Eye (tissue), 1 donor: ENCODE measurements at places on chromosomes 5 and 9.

GRCh38 chr5:173237875-173238220, 2.8 kb upstream of the NKX2-5 start:
- no peak for DNase-seq

- DNase-seq = no peak
Observed at GRCh38 chr9:35960039-35960655, 2.2 kb upstream of the OR2S2 start.

DNA sequence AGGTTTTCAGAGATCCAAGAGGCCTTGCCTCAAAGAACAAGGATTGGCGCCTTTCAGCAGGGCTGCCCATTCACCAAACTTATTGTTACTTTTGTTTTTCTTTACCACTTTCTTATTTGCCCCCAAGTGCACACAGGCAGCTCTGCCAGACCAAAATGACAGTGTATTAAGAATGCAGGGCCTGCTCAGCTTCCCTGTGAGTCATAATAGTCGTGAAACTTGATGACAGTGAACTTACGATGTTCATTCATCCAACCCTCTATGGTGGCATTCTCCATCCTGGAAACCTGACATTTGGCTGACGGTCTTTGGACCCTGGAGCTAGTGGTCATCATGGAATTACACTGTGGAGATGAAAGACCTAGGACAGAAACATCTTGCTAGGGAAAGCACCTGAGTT, 44.3 kb downstream of the UBE2QL1 start:
- DNase-seq = no peak

GRCh38 chr9:85729882-85730281, 11.9 kb downstream of the AGTPBP1 start:
- no peak for DNase-seq

DNA sequence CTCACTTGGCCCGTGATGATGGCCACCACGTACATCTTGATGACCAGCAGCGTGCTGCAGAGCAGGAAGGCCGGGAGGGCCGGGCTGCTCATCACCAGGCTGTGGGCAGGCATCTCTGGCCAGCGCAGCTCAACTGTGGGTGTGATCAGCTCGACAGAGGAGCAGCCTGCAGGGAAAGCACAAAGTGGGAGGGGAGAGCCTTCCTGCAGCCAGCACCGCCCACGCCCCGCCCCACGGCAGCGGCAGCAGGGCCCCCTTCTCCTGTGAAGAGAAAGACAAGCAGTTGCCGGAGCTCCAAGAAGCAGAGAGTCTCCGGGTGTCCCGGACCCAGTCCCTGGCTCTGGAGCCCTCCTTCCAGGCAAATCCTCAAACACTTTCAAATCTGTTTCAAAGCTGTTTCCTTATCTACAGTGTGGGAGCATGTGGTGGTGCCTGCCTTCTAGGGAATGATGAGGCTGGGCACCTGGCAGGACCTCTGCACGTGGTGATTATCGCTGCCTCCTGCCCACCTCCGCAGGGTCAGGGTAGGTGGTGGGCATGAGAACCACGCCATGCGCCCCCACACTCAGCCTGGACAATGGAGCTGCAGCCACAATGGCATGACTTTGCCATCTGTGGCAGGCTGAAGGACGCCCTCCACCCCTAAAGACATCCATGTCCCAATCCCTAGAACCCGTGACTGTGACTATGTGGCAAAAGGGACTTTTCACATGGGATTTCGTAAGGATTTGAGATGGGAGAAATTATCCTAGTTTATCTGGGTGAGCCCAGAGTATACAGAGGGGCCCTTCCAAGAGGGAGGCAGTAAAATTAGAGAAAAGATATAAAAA, at the start of gene PTGES:
Gene PTGES (minus strand): TSS at position 143 of the 830 bp plus-strand sequence. CDS start 30 bp downstream, at position 113.
- DNase-seq = peak; percentile 86

DNA sequence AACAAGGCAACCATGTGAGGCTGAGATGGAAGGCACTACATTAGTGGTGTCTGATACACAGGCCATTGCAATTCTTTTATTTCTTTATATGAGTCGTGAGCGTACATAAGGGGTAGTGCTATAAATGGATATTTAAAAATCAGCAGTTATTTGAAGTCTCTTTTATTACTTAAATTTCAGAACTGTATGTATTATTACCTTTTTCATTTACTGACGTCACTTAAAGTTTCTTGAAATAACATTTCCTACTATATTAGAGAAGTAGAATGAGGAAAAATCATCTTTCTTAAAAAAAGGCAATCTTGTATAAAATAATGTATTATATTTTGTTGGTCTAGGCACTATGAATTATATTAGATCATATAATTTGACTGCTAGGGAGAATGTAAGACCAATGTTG, 280.9 kb upstream of the CYLC2 start:
- no peak for DNase-seq

DNA sequence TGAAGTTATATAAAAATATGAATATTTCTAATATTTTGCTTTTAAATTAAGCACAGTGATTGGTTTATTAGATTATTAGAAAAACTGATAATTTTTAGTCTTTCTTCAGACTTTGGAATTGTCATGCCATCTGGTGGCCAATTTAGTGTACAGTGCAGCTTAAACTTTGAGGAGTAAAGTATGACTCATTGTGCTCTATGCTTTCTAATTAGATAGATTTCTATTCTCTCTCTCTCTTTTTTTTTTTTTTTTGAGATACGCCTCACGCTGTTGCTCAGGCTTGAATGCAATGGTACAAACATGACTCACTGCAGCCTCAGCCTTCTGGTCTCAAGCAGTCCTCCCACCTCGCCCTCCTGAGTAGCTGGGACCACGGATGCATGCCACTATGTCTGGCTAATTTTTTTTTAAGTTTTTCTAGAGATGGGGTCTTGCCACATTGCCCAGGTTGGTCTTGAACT, 42.1 kb upstream of the GPR21 start:
- peak; percentile 59 for DNase-seq

DNA sequence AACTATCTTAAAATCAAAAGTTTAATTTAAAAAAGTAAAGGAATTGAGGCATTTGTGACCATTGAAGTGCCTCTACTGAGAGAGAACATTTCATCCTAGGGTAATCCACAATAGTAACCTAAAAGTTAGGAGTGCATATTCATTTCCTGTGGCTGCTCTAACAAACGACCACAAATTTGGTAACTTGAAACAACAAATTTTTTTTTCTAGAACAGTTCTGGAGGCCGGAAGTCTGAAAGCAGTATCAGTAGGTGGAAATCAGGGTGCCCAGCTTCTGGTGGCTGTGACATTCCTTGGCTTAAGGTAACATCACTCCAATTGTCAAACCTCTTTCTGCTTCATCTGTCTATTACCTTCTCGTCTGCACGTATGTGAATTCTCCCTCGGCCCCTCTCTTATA, 67.1 kb upstream of the SSBP2 start:
- no peak for DNase-seq

- no peak for DNase-seq
Observed at GRCh38 chr5:135851186-135851914, 16.9 kb downstream of the SLC25A48 start.

- peak; percentile 71 for DNase-seq
Observed at GRCh38 chr5:2752059-2752820, 763 bp upstream of the IRX2 start.

DNA sequence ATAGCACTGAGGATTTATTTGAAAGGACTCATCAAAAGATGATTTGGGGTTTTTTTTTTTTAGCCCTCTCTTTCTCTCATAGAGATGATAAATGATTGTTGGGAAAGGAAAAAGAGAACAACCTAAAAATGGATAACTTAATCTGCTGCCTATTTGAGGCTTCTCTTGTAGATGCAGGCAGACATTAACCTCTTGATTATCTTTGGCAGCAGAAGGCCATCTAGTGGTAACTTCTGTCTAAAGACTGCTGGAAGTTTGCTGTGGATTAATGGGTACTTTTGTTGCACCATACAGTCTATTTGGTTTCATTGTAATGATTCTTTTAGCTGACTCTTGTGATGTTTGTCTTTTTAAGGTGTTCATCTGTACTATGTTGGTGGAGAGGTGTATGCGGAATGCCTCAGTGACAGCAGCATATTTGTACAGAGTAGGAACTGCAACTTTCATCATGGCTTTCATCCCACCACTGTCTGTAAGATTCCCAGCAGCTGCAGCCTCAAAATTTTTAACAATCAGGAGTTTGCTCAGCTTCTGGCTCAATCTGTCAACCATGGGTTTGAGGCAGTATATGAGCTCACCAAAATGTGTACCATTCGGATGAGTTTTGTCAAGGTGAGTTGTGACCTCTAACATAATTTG, 18.8 kb downstream of the SMIM32 start:
- DNase-seq = peak; percentile 63

DNA sequence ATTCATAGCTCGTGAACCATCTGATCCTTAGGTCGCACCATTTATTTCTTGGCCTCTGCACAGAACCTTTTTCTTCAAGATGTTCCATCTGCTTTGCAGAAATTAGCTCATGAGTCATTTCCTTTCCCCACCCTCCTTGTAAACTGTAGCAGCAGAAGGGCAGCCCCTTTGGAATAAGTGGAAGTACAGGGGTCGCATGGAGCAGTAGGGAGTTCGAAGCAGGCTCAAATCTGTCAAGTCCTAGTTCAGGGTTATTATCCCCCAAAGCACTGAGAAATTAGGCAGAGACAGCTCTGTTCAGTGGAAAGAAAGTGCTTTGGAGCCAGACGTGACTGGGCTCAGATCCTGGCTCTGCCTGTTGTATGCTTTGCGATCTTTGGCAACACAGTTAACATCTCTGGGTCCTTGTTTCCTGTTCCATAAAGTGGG, 84.2 kb downstream of the SGCD start:
- peak; percentile 32 for DNase-seq

- DNase-seq = peak; percentile 88
Observed at GRCh38 chr9:121286973-121287741, 19.2 kb downstream of the GSN start.

DNA sequence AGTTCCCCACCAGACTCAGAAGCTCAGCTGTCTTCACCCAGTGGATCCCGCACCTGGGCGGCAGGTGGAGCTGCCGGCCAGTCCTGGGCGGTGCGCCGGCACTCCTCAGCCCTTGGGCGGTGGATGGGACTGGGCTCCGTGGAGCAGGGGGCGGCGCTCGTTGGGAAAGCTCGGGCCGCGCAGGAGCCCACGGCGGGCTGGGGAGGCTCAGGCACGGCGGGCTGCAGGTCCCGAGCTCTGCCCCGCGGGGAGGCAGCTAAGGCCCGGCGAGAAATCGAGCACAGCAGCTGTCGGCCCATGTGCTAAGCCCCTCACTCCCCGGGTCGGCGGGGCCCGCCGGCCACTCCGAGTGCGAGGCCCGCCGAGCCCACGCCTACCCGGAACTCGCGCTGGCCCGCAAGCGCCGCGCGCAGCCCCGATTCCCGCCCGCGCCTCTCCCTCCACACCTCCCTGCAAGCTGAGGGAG, 560.0 kb downstream of the BRINP1 start:
- DNase-seq = no peak

DNA sequence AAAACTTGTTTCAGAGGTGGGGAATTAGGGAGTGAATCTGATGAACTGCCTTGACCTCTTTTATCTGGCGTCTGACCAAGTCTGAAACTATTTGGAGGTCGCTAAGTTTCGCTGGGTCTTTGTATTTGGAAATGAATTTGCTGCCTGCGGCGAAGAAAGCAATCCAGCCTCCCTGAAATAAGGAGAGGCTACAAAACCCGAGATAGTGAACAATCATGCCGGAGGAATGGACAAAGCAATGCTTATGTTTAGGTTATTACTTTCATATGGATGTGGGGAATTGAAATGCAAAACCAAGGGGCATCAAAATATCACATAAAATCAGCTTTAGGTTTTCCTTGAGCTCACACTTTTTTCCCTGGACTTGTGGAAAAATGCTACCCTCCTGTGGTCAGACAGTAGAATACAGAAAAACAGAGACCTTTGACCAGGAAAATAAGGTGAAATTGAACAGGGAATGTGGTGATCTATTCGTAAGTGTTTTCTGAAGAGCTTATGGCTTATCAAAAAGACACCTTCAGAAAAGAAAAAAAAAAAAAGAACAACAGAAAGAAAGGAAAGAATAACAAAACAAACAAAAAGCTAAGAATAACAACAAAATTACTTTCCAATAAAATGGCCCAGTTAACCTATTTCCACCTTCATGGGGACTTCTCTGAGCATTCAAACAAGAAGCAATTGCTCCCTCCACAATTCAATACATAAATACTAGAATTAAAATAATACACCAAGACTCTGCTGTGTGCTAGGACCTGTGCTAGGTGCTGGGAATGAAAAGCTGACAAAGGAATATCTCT, 68.6 kb upstream of the DPYSL3 start:
- peak; percentile 84 for DNase-seq

DNA sequence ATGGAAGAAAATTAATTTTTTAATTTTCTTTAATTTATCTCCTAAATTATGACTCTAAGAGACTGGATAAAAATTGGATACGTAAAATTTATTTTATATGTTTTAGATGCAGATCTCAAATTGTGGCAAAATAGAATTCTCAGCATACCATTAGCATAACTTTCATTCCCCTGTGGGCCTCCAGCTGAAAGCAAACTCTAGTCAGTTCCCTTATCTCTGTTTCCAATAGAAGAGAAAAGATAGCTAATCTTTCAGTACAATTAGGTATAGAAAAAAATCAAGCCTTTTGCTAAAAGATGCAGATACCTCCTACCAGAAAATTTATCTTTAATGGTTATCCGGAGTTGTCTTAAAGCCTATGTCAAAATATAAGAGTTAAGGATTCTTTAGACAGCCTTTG, 1530.6 kb downstream of the EFNA5 start:
- DNase-seq = no peak

DNA sequence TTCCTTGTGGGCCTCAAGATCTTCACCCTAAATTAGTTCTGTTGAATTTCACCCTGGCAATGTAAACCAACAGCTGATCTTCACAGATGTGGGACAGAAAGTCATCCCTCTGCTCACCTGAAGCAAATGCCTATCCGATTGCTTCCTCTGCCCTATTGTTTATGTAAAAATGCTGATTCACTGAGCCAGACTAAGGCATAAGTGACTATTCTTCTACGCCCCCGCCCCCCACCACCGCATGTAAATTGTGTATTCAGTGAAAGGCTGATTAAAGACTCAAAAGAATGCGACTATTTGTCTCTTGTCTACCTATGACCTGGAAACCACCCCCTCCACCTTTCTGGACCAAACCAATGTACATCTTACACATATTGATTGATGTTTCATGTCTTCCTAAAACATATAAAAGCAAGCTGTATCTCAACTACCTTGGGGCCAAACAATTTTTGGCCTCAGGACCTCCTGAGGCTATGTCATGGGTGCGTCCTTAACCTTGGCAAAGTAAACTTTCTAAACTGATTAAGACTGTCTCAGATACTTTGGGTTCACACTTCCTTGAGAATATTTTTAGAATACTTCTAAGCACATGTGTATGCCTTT, 129.7 kb upstream of the BOD1 start:
- DNase-seq = no peak

DNA sequence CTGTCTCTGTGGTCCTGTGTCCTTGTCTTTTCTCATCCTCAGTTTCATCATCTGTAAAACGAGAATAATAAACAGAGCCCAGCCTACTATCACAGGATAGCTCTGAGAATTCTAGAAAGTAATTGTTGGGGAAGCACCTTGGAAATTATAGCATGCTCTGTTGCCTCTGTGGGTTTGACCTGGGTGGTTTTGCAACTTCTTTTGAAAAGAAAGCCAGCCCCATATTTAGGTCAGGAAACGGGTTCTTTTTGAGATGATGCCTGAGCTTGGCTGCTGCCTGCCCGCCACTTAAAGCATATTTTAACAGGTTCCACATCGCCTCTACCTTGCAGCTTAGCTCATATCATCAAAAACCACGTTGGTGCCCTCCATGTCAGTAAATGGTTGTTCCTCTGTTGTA, 111.1 kb downstream of the TLR4 start:
- DNase-seq = no peak
